ENCODE measurements at places on chromosomes 1 and 21.

GRCh38 chr1:21320410-21321108 is 30.3 kb upstream of the ECE1 start:
- DNase-seq = no peak

DNA sequence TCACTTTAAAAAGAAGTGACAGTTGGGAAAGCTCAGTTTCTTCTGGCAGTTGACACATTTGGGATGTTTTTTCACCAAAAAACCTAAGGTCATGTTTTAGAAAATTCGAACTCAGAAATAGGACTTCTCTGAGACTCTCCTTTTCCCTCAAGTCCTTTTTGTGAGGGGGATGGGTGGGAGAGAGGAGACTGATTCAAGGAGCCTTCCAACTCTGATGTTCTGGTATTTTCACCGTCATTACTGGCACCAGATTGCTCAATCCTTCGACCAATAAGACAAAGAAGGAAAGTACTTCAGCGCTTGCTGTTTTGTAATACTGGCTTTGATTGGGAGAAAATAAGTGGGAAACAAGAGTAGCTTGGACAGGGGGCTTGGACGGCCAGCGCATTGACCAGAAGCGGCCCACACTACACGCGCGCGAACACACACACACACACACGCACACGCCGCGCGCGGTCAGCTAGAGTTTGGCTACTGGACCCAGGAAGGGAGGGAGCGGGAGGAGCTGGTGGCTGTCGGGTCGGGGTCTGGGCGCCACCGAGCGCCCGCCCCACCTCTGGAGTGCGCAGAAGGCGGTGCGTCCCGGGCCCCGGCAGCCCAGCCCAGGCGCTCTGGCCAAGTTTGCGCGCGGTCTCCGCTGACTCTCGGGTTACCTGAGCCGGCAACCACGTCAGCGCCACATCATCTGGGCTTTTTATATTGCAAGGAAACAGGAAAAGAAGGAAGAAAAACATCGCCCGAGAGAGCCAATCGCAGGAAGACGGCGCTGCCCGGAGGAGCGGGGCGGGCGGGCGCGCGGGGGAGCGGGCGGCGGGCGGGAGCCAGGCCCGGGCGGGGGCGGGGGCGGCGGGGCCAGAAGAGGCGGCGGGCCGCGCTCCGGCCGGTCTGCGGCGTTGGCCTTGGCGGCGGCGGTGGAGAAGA is at the start of gene KCNK1:
Gene KCNK1 (plus strand): TSS at position 855 of the 921 bp plus-strand sequence. CDS start 66 bp downstream, at position 921.
- DNase-seq = no peak

GRCh38 chr1:1627261-1627828 is 4.6 kb upstream of the MMP23B start:
- no peak for DNase-seq

GRCh38 chr1:17837233-17838030 is 82.3 kb downstream of the ACTL8 start:
- no peak for DNase-seq

DNA sequence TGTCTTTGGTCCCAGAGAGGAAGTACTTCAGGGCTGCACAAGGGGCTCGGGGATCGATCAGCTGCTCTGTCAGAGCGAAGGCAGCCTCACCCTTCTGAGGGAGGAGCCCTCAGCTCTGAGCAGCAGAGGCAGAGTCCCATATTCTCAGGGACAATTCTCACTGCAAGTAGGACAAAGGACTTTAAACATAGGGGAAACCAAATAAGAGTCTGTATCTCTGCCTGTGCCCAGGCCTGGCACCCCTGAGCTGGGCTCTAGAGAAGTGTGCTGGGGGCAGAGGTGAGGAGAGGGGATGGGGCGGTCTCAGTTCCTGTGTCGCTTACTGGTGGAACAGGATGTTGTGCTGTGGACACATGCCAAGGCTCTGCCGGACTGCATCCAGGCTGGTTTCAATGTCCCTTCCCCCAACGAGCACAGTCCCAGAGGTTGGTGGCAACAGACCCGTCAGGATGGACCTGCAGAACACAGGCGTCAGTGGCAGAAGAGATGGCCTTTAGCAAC is 76.6 kb downstream of the ABCA4 start:
- DNase-seq = no peak

GRCh38 chr1:203146537-203146936 is 19.0 kb downstream of the ADORA1 start:
- DNase-seq = no peak

DNA sequence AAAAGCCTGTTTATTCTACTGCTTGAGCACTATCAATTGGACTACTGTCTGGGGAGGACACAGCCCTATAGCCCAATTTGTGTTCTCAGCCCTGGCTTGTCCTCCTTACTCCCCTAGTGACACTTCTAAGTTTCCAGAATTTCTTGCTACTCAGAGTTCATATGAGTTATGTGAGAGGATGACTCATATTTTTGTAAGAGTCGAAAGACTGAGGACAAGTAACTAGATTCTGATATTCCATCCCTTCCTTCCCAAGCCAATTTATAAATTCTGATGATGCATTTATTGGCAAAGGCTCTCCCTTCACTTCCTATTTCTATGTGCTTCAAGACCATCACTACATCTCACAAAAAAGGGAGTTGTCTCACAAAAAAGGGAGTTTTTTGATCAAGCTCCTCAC is 422.2 kb upstream of the DEPDC1 start:
- DNase-seq = no peak

- no peak for DNase-seq
Observed at GRCh38 chr1:56077206-56077605, 502.2 kb downstream of the PLPP3 start.

DNA sequence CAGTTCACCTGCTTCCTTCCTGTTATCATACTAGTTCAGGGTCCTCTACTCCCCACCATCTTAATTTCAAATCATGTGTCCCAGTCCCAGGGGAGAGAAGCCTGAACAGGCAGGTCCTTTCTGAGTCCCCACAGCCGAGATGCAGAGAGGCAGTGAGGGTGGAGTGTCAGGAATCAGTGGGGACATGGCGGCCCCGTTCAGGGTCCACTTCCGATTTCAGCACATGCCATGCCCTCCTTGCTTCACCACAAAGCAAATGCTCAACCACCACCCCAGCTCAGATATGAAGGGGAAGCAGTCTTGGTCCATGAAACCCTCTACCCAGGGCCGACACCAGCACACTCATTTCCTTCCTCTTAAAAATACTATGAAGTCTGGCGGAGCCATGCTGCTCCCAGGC is 5.2 kb upstream of the SEMA4A start:
- DNase-seq = no peak

- DNase-seq = no peak
Observed at GRCh38 chr21:20254964-20255363, 743.2 kb upstream of the NCAM2 start.

- no peak for DNase-seq
Observed at GRCh38 chr21:34715985-34716596, 47.3 kb downstream of the CLIC6 start.
